ENCODE measurements at places on chromosomes 3 and 15.

- DNase-seq: no peak
Measured at GRCh38 chr3:58117561-58118181, 93.1 kb downstream of the DNASE1L3 start.

- no peak for DNase-seq
Measured at GRCh38 chr3:95082191-95082590, 1019.3 kb downstream of the NSUN3 start.

DNA sequence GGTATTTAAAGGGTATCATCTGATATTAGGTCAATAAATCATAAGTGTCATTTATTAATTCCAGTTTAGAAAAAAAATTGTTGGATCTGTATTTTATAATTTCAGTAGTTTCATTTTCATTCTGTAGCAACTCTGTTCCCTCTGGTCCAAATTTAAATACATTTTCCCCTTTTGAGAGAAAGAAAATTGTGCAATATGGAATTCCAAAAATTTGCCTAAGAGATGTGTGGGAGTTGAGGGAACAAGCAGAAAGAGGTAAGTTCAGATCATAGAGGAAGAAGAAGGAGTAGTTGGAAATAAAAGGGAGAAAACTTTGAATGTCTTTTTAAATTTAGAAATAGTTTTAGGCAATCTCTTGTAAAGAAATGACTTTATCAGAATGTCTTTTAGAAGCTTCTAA, 48.9 kb upstream of the MME start:
- no peak for DNase-seq

DNA sequence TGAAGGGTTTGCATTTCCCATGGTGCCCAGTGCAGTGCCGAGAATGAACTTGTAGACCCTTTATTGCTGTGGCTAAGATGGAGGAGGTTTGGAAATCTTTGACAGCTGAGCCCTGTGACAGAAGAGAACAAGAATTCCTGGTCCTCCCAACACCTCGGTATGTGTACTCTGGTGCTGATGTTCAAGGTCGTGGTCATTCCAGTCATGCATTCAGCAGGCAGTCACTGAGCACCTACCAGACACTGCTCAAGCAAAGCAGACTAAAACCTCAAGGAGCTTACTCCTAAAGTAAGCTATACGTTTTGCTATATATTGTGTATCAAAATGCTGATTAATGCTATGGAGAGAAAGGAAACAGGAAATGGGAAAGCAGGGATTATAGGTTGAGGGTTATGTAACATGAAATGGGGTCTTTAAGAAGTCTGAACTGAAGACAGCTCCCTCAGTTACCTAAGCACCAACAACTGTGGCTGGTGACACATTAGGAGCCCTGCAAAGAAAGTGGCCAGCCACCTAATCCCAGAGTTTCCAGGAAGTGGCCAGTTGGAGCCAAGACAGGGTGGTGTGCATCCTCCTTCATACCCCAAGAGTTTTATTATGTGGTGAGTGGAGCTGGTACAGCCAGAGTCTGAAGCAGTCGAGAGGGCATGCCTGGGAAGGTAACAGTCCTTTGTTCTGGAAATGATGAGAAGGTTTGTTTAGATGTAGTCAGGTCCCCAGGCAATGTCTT, 65.0 kb downstream of the CCNL1 start:
- DNase-seq: no peak

DNA sequence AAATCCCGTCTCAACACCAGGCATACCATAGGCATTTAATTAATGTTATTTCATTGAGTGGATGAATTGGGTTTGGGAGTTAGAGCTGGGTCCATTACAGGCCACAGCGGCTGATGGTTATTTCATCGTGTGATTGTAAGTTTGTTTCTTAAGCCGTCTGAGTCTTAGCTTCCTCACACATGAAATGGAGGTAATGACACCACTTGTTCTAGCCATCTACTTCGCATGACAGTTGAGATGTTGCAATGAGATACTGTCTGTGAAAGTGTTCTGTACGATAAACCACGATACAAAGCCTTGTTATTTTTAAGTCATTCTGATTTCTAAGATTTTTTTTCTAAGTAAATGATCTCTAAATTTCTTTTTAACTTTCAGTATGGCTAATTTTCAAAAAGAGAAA, 8.6 kb upstream of the TP63 start:
- DNase-seq: no peak

DNA sequence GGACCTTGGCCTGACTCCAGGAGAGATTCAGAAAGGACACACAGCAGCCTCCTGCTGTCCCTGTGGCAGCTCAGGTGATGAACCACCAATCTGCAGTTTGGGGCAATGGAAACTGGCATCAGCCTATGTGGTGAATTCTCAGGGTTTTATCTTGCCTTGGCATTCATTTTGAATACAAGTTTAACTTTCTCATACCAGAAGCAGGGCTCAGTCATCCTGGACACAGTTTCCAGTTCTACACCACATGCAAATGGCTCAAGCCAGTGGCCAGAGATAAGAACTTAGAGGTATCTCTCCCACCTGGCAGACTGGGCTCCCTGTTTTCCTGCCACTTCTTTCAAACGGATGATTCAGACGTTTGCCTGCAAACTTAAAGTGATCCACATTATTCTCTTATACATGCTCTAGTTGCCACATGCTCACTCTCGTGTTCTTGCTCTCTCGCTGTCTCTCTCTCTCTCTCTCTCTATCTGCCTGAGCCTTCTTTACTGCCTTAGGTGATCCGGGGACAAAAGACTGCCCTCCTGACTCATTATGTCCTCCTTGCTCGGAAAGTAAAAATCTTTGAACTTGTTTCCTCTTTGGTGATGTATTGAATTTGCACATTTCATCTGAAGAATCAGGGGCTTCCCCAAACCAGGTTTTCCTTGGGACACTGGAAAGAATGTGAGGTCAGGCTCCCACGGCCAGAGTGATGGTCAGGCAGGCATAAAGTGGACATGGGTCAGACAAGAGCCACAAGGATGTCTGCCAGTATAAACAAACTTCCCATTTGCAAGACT, 99.6 kb upstream of the STT3B start:
- DNase-seq: no peak

DNA sequence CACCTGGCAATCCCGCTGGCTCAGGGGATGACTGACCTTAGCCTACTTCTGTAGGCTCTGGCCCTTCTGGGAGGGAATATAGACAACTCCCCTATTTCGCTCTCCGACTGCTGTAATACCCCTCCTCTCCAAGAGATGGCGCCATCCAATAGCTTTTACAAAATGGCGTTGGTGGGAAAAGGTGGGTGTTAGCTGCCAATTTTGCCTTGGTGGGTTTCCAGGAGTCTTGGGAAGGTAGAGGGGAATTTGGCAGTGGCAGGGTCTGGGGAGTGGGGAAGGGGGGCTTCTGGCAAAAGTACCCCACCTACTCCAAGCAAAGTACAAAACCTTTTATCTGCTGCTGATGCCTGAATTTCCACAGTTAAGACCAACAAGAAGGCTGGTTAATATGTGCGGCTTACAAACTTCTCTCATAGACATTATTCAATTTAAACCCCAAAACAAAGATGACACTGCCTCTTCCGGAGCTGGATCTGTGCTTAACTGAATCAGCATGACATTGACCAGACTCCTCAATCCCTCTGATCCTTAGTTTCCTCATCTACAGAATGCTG, 62.1 kb downstream of the RASGRF1 start:
- peak; percentile 33 for DNase-seq

DNA sequence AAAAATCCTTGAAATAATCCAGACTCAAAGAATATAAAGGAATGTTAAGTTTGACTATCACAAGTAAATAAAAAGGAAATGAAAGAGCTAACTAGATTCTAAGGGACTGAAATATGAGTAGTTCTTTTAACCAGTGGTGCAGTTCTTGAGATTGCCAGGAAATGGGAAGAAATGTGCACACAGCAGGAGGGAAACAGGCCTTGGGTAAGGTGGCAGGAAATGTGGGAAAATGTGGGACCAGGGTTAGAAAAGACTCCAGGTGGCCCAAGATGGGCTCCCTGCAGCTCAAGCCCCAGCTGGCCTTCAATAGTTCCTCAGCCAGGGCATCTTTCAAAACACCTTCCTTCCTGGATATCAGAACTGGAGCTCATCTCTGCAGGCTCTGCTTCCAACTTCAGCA, 181.3 kb downstream of the ISL2 start:
- DNase-seq: no peak

DNA sequence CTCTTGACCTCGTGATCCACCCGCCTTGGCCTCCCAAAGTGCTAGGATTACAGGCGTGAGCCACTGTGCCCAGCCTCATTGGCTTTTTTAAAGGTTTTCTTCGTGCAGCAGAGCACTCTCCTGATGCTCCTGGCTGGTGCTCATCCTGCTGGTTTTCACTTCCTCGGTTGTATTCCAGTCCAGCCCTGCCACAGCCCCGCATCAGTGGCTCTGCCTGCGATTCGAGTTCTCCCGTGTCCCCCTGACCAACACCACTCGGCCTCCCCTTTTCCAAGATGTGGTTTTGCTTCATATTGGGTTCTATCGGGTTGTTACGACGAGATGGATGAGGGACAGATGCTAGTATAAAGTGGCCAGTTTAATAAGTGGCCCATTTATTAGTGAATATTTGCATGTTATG, 27.8 kb downstream of the EFCC1 start:
- DNase-seq: no peak

- DNase-seq: no peak
Measured at GRCh38 chr15:68425428-68426060, 6.4 kb downstream of the ITGA11 start.

DNA sequence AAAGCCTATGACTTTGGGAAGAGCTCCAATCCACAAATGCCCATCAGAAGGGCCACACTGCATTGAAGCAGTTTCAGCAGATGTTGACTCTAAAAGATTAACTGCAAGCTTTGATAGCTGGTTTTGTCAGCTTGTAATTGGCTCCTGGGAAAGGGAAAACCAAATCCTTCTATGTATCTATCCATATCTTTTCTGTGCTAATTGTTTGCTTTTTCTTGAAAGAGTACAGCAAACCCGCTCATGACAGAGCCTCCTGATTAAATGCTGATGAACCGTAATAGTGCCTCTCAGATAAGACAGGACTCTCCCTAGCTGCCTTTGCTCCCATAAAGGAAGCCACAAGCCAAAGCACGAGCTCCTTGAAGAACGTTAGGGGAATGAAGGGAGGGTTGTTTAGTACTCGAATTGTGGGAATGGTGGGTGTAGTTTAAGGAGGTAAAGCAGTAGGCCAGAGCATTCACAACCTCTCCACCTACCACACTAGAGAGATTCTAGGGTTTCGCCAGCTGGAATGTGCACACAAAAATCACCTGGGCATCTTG, 33.6 kb upstream of the LRIG1 start:
- no peak for DNase-seq

DNA sequence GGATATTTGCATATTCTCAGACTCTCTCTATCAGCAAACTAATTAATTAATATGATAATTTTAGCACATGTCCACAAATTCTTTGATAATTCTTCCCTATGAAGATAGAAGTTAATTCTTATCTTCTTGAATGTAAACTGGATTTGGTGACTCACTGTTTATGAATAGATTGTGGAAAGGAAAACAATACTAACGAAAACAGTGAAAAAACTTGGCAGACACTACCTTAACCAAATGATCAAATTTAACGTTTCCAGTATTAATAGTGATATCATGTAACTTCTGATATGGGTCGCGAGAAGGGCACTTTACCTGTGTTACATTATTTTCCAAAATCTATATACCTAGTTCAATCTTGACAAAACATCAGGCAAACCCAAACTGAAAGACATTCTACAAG, 401.0 kb downstream of the SI start:
- DNase-seq: no peak

- DNase-seq: no peak
Measured at GRCh38 chr3:69095636-69096035, 10.9 kb downstream of the ARL6IP5 start.

- DNase-seq: no peak
Measured at GRCh38 chr3:78368636-78369345, 1328.9 kb downstream of the ROBO2 start.

- DNase-seq: no peak
Measured at GRCh38 chr15:60020736-60021135, 16.6 kb downstream of the FOXB1 start.

DNA sequence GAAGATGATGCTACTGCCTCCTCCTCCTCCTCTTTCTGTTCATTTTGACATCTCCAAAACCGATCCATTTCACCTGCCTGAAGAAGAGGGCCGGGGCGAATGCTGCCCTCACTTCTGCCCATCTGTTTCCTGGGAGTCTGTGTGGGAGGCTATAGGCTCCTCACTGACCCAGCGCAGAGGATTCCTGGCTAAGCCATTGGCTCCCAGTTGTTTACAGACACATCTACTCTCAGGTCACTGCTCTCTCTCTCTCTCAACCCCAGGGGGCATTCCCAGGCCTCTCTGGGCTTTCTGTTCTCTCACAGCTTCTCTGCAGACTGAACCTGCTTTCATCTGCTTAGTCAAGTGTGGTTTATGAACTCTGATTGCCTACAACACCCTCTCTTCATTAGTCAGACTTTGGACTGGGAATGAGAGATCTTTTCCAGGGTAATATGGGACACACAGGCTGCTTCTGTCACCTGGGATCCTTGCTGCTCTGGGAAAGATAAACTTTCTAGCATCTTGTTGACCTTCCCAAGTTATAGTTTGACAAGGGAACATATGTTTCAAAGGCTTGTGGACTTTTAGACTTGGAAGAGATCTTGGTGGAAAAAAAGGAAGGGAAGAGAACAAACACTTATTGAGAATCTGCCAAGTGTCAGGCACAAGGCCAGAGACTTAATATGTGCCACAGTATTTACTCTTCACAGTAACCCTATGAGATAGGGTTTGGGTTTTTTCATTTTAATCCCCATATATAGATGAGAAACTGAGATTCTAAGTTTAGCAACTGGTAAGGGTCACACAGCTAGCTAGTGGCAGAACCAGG, 30.2 kb upstream of the USP3 start:
- no peak for DNase-seq

DNA sequence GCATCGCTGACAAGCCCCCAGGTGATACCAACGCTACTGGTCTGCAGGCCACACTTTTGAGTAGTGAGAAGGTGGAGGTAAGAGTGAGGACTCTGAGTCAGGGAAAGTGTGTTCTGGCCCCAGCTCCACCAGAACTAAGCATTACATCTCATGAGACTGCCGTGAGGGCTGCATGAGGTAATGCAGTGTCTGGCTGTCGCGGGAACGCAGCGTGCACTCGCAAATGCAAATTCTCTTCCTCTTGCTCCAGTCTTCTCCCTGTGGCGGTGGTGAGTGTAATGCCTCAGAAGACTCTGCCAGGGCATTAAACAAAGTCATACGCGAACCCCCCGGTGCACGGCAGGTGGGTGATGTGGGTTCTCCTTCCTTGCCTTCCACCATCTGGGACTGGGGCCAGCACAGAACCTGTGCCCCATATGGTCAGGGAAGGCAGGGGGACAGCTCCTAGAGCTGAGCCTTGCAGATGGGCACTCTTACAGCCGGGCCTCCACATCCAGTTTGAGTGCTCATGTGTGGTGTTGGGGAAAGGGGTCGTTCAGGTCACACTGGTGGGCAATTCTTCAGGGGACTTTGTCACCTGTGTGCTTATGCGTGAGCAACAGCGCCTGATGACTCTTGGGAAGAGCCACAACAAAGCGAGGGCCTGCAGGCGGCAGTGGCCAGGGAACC, 175.8 kb downstream of the XXYLT1 start:
- DNase-seq: no peak
